Gastrocnemius medialis (tissue), 4 donors: ENCODE measurements at places on chromosomes 11 and 22. TPM values are rescaled to one million over a fixed set of nuclear protein-coding genes. Genes with fewer than 3 reads are reported as not detected.
A peak's percentile ranks its signal among the peaks of the same experiment; 100 is the strongest.

UCP3 gene
- total RNA-seq: 938 TPM

- DNase-seq: no peak
- H3K36me3 ChIP-seq: no peaks in the 10 kb centered on the region
- H3K4me1 ChIP-seq: no peaks in the 10 kb centered on the region
- peaks cover 3% of the 10 kb centered on the region for H3K27me3 ChIP-seq
- H3K4me3 ChIP-seq: no peak overlapping the region
Observed at GRCh38 chr22:43897751-43898261, 6.0 kb upstream of the PNPLA5 start.

DNA sequence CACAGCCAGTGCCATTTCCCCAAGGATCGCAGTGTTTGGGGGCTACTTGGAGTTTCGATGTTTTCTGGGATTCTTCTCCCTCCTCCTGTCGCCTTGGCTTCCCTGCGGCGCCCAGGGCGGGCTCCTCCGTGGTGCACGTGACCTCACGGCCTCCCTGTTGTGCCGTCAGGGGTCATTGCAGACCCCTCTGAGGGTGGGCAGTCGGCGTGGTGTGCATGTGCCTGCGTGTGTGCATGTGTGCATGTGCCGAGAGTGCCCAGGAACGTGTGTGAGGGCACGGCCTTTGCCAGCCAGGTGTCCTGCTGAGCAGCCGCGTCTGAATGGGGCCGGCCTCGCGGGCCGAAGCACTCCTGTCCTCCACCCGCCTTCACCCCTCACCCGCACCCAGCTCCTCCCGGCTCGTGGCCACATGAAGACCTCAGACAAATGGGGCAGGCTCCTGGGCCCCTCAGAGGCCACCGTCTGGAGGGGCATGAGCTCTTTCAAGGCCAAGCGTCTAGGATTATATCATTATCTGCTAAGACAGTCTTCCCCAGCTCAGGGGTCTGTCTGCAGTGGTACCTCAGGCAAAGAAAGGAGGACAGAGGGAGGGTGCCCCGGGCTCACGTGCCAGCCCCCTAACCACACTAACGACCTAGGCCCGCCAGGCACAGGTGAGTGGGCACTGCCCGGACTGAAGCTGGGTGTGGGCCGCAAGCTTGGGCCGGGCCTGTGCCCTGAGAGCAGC lies 9.4 kb upstream of the MRPL23 start:
- no peaks in the 10 kb centered on the region for H3K4me1 ChIP-seq
- peaks cover 11% of the 10 kb centered on the region for H3K36me3 ChIP-seq
- no peak overlapping the region for H3K4me3 ChIP-seq
- peak overlapping the region; percentile 78 for H3K27ac ChIP-seq
- no peaks in the 10 kb centered on the region for H3K27me3 ChIP-seq

GRCh38 chr11:117195761-117196160 lies 3.4 kb upstream of the TAGLN start:
- no peak overlapping the region for H3K4me3 ChIP-seq
- peaks cover 38% of the 10 kb centered on the region for H3K36me3 ChIP-seq
- DNase-seq: no peak
- H3K27ac ChIP-seq: no peak overlapping the region
- H3K27me3 ChIP-seq: no peaks in the 10 kb centered on the region

DNA sequence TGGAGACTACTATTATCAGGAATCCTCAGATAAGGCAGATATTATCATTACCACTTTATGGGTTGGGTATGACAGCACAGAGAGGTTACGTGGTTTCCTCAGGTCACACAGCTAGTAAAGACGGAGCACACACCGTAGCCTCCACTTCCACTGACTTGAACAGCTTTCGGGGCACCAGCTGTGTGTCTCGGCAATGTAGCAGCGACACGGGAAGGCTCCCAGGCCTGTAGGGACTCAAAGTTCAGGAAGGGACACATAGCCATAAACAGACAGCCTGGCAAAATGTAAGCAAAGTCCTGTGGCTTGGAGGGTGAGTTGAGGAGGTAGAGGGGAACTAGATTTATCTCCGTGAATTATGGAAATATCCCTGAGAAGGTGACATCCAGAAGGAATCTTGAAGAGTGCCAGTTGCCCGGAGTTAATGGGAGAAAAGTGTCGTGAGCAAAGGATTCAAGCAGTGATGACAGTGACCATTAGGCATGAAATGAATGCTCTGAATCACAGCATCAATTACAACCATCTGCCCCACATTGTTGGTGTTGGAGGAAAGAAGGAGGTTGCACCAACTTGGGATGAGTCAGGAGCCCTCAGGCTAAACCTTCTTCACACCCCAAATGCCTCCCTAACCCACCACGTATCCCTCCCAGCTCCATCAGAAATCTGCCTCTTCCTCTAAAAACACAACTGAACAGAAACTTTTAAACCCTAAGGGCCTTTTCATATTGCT lies 106.7 kb upstream of the ASPHD2 start:
- DNase-seq: peak; percentile 46
- H3K4me1 ChIP-seq: peaks cover 20% of the 10 kb centered on the region
- no peak overlapping the region for H3K4me3 ChIP-seq
- no peaks in the 10 kb centered on the region for H3K27me3 ChIP-seq
- H3K27ac ChIP-seq: peak overlapping the region; percentile 78

DNA sequence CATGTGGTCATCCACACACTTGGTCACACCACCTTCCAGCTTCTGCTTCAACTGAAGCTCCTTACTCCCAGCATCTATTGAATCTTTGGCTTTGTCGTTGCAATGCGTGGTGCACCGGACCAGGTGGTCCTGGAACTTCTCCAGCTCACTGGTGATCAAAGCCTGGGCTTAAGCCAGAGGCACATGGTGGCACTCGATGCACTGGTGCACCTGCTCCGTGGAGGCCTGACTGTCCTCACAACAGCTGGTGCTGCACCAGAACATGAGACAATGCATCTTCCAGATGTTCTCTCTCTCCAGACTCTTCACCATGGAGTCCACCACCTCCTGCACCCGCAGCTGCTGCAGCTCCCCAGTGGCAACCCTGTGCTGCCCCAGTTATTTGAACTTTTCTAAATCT lies 56.0 kb downstream of the CELSR1 start:
- no peaks in the 10 kb centered on the region for H3K4me1 ChIP-seq
- H3K27me3 ChIP-seq: peaks cover 19% of the 10 kb centered on the region
- DNase-seq: no peak
- H3K36me3 ChIP-seq: no peaks in the 10 kb centered on the region
- no peak overlapping the region for H3K27ac ChIP-seq

- no peaks in the 10 kb centered on the region for H3K36me3 ChIP-seq
- H3K4me3 ChIP-seq: peak overlapping the region; percentile 68
- peaks cover 23% of the 10 kb centered on the region for H3K27me3 ChIP-seq
- H3K27ac ChIP-seq: peak overlapping the region; percentile 83
- no peak for DNase-seq
Observed at GRCh38 chr22:37560608-37561211, 430 bp downstream of the CDC42EP1 start.

- H3K27ac ChIP-seq: no peak overlapping the region
- no peaks in the 10 kb centered on the region for H3K36me3 ChIP-seq
- no peaks in the 10 kb centered on the region for H3K27me3 ChIP-seq
- no peak overlapping the region for H3K4me3 ChIP-seq
- no peak for DNase-seq
Observed at GRCh38 chr11:34235591-34236071, 122.2 kb downstream of the ABTB2 start.

DNA sequence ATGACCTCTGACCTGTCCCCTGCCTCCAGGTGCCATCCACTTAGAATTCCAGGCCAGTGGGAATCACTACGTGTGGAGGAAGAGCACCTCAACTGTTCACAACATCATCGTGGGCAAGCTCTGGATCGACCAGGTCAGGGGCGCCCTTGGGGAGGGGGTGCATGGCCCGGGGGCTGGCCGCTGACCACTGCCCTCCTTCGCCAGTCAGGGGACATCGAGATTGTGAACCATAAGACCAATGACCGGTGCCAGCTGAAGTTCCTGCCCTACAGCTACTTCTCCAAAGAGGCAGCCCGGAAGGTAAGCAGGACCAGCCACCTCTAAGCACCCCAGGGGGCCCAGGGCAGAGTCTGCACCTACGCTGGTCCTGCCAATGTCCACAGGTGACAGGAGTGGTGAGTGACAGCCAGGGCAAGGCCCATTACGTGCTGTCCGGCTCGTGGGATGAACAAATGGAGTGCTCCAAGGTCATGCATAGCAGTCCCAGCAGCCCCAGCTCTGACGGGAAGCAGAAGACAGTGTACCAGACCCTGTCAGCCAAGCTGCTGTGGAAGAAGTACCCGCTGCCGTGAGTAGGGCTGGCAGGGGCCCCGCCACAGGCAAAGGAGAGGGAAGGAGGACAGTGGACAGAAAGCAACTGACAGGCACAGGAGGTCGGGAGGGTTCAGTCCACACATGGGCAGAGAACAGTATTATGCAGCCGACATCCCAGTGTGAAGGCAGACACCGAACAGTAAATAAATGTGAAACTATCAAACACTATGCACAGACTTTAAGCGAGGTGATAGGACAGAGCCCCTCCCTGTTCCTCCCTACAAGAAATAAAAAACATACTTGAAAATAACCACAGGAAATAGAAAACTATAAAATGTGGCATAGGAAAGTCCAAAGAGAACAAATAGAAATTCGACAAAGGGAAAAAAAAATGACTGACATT lies 74.9 kb downstream of the MORC2 start:
- no peaks in the 10 kb centered on the region for H3K4me1 ChIP-seq
- DNase-seq: no peak
- no peak overlapping the region for H3K4me3 ChIP-seq
- H3K27me3 ChIP-seq: no peaks in the 10 kb centered on the region
